ENCODE measurements at places on chromosomes 5 and 9.

DNA sequence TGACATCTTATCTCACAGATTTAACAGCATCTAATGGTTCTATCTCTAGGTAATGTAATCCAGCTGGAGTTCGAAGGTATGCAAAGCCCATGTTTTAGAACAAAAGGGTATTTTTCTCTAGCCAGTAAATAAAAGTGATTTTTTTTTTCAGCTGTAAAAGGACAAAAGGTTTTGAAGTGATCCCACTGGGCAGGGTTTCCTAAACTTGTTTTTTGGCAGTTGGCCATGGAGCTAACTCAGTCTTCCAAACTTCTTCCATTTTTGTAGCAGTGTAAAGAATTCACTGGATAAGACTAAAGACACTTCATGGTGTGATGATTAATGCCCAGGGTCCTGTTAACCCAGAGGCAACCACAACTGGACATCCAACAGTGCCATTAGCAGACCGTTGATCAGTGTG lies 63.8 kb downstream of the TMEM252 start:
- DNase-seq = no peak

DNA sequence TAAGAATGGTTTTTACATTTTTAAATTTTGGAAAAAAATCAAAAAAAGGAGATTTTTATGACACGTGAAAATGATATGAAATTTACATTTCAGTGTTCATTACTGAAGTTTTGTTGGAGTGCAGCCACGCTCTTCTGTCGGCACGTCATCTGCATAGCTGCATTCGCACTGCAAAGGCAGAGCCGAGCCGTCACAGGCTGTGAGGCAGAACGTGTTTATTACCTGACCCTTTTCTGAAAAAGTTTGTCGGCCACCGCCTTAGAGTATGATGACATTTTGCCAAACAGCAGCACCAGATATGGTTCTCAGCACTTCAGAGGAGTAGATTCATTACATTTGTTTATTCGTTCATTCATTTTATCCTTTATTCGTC lies 24.1 kb downstream of the HRH2 start:
- DNase-seq = no peak

GRCh38 chr5:90637731-90638130 lies 79.1 kb downstream of the ADGRV1 start:
- DNase-seq = no peak

- DNase-seq = no peak
Observed at GRCh38 chr9:106773750-106774149, 89.2 kb upstream of the ZNF462 start.

DNA sequence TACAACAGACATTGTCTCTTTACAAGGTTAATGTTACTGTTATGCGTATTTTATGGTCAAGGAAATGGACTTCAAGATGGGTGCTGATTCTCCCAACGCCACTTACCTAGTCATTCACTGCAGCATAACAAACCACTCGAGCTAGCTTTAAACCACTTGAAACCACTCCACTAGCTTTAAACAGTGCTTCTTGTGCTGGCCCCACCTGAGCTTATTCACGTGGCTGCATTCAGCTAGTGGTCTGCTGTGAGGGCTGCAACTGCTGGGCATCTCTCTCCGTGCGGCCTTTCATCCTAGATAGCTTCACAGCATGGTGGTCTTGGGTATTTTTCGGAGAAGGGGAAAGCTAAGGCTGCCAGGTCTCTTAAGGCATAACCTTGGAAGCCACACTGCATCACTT lies 3.5 kb upstream of the HRH2 start:
- no peak for DNase-seq

- no peak for DNase-seq
Observed at GRCh38 chr9:125504616-125505015, 202.4 kb downstream of the MAPKAP1 start.

DNA sequence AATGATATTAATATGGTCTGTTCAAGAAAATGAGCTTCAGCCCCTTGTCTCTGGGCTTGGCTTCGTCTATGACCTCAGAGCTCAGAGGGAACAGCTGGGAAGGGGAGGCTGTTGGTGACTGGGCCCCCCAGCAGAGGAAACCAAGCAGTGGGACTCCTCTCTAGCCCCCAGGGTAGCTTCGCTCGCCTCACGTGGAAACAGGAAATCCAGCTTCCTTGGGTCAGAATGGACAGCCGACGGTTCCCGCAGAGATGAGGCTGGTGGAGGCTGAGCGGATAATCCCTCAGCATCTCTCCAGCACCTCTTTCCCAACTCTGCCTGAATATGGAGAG lies 37.2 kb upstream of the ICE1 start:
- no peak for DNase-seq

GRCh38 chr5:134063188-134063820 lies 51.2 kb upstream of the TCF7 start:
- peak; percentile 43 for DNase-seq

DNA sequence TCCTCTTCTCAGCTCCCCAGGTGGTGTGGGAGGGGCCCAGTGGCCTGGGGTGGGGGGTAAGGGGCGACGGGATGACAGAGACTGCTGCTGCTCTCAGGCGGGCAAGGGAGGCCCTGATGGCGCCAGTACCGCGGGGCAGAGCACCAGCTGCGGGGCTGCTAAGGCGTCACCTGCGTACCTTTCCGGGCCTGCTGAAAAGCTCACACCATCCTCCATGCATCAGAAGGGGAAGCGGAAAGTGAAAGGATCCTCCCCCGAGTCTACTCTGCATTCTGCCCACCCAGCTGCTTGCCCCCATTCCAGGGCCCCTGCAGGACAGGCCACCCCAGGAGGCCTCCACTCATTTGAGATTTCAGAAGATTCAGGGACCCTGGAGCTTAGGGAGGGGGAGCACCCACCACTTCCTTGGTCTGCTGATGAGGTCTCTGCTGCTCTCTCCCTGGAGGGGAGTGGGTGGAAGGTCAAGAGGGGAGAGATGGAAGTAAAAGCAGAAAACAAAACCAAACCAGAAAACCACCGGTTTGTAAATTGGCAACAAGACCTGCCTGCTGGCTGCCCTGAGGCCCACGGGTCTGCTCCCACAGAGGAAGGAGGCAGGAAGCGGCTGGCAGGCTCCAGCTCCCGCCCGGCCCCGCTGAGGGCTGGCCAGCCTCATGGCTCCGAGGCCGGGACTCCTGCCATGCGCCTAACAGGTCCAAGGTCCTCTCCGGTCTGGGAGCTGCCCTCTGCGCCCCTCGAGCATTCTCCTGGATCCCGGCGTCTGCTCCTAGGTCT lies 33.6 kb downstream of the PRRT1B start:
- no peak for DNase-seq

DNA sequence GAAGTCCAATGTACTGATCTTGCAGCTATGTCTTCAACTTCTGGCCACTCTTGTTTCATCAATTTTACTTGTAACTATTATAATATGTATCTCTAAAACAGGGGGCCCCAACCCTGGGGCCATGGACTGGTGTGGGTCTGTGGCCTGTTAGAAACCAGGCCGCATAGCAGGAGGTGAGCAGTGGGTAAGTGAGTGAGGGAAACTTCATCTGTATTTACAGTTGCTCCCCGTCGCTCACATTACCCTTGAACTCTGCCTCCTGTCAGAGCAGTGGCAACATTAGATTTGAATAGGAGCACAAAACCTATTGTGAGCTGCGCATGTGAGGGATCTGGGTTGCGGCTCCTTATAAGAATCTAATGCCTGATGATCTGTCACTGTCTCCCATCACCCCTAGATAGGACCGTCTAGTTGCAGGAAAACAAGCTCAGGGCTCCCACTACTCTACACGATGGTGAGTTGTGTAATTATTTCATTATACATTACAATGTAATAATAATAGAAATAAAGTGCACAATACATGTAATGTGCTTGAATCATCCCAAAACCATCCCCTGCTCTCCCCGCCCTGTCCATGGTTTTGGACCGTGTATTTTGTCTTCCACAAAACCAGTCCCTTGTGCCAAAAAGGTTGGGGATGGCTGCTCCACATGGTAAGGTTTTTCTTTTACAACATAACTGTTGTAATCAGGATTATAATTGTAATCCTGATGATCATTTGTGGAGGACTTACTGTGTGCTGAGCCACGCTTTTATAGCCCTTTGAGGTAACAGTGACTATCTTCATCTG lies 26.9 kb upstream of the SH3PXD2B start:
- no peak for DNase-seq

GRCh38 chr5:78243639-78244038 lies 50.9 kb downstream of the AP3B1 start:
- DNase-seq = peak; percentile 73

DNA sequence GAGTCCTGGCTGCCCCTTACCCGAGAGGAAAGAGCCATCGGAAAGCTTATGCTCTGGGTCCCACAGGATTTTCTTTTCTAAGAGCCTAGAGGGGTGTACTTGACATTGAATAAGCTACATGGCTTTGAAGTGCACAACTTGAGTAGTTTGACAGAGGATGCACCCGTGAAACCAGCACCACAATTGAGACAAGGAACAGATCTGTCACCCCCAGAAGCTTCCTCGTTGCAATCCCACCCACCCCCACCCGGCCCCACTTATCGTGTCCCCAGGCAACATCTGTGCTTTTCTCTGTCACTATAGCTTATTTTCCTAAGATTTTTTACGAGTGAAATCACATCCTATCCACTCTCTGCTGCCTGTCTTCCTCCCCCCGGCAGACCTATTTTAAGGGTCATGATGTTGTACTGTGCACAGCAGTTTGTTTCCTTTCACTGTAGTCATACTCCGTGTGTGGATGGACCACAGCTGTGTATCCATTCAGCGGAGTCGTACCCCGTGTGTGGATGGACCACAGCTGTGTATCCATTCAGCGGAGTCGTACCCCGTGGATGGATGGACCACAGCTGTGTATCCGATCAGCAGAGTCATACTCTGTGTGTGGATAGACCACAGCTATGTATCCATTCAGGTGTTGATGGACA lies 8.8 kb upstream of the FCN2 start:
- DNase-seq = no peak

GRCh38 chr5:166499447-166500240 lies 1791.8 kb upstream of the WWC1 start:
- DNase-seq = peak; percentile 13

- DNase-seq = no peak
Observed at GRCh38 chr5:1827886-1828397, 26.7 kb downstream of the NDUFS6 start.

DNA sequence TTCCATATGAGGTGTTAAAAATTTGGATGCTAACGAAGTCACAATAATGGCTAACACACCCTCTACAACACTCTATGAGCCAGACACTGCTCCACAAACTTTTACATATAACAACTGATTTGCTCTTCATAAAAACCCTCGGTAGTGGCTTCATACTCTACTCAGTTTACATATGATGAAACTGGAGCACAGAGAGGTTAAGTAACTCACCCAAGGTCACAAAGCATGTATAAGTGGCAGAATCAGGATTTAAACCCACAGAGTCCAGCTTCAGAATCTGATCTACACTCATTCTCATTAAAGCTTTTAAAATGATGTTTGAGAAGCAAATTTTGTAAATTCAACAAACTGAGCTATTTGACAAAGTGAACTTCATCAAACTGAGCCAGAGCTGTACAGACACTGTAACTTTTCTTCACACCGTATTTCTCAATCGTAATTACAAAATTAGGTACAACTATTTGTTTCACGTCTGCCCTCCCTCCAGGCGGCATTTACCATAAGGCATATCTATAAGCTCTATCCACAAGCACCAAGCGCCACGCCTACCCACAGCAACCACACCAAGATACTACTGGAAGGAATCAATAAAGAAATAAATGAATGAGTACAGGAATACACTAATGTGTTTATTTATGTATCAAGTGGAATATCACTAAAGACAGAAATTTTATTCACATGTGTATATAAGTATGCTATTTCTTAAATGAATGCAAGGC lies 24.3 kb downstream of the TTC39B start:
- no peak for DNase-seq

- no peak for DNase-seq
Observed at GRCh38 chr5:77076961-77077828, 9.9 kb downstream of the ZBED3 start.

DNA sequence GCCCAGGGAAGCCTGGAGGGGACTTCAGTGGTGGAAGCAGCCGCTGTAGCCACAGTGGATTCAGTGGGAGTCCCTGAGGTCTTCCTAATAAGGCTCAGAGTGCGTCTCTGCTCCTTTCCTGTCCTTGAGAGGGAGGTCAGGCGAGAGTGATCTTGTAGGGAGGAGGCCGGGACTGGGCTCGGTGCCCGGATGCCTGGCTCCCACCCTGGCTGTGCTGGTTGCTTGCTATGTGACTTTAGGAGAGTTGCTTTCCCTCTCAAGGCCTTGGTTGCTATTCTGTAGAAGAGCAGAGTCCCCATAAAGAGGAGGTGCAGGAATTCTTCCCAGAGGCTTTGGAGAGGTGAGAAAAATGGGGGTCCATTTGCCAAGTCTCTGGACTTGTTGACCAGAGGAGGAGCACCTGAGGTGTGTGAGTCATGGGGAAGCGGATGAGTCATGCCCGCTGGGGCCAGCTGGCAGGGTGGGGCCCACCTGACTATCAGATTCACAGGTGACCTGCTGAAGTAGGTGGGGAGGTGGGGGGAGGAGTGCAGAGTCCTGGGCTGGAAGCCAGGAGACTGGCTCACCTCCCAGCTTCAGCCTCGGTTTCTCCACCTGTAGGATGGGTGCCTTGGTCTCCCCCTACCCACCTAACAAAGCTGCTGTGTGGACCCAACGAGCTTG lies 13.8 kb downstream of the GSN start:
- DNase-seq = peak; percentile 85

DNA sequence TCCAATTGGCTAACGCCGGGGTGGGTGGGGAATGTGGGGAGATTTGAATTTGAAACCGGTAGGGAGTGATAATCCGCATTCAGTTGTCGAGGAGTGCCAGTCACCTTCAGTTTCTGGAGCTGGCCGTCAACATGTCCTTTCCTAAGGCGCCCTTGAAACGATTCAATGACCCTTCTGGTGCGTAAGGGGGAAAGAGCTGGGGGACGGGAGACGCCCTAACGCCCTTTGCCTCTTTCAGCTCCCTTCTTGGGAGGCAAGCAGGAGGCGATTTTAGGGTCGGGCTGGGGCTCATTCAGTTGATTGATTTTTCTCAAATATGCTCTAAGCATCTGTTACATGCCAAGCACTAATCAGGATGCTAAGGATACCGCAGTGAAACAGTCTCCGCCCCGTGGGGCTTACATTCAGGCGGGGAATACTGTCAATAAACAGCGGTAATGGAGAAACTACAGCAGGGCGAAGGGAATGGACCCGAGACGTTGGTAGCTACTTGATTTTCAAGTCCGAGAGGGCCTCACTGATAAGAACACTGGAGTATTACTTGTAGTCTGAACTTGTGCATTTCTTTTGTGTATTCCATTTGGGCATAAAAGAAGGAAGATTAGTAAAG lies at the start of gene HMMR:
Gene HMMR (plus strand): TSS at position 71 of the 610 bp plus-strand sequence. CDS start 61 bp downstream, at position 132.
- DNase-seq = no peak

DNA sequence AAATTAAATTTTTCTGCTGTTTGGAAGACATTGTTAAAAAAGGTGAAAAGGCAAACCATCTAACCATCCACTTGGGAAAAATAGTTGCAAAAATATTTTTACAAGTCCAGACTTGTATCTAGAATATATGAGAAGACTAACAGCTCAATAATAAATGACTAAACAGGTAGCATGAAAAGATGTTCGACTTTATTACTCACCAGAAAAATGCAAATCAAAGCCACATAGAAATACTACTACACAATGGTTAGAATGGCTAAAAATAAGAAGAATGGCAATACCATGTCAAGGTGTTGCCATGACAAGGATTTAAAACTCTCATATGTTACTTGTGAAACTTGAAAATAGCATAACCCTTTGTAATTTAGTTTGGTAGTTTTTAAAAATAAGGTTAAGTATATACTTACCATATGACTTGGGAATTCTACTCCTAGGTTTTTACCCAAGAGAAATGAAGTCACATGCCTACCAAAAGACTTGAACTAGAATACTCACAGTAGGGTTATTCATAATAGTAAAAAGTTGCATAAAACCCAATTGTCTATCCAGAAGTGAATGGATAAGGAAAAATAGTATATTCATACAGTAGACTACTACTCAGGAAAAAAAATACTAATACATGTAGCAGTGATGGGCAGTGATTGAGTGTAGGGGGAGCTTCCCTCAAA lies 93.8 kb downstream of the VPS13A start:
- DNase-seq = no peak

- no peak for DNase-seq
Observed at GRCh38 chr5:40622463-40623252, 57.1 kb upstream of the PTGER4 start.

Measured in HT1080 (cell line).